Left ventricle myocardium superior (tissue), 1 donor: ENCODE measurements at places on chromosomes 11 and 22. TPM values are rescaled to one million over a fixed set of nuclear protein-coding genes. Genes with fewer than 3 reads are reported as not detected.

DNA sequence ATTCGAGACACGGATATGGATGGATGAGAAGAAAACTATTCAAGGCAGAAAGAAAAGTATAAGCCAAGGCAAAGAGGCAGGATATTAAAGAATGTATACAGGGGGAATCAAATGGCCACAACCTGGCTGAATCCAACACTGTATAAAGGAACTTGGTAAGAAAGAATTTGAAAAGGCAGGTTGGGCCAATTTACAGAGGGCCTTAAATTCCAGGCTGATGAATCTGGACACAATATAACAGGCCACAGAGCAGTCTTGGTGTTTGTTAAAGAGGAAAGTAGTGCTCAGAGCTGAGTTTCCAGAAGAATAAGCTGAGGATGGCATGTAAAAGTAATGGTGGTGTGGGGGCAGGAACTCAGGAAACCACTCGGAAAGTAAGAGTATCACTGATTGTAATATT is 72.3 kb upstream of the POU2AF2 start:
- DNase-seq, result no peak

Gene YPEL4
- total RNA-seq, result 1.2 TPM

DNA sequence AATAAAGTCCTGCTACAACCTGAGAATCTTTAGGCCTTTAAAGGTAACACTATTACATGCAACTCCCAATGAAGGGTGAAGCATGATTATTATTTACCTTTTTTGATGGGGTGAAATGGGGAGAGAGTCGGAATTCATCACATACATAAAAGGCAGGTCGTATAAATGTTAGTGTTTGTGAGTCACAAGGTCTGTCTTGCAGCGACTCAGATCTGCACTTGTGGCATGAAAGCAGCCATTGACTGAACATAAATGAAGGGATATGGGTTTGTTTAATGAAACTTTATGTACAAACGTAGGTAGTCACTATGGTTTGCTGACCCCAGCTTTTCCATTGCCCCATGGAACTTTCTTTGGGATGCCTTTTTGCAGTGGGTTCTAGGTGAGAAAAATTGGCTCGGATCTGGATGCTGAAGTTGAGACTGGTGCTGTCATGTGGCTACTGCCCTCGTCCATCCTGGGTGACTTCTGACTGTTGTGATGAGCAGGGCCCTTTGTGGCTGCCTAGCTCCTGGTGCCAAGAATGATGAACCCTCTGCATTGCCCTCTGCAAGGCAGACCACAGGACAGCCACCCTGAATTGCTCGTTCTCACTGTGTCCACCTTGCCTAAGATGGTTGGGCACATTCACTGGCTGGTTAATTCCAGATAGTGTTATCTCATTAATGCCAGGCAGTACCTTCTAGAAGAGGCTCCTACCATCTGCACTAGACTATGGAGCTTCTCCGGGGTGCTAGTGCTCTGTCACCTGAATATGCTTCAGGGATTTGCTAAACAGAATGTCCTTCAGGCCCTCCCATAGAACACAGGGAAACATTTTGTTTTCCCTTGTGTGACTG is 11.3 kb downstream of the GGTLC2 start:
- no peak for DNase-seq

Gene DCUN1D5
- total RNA-seq, result 29.0 TPM

Gene ACCSL
- not detected for total RNA-seq

DNA sequence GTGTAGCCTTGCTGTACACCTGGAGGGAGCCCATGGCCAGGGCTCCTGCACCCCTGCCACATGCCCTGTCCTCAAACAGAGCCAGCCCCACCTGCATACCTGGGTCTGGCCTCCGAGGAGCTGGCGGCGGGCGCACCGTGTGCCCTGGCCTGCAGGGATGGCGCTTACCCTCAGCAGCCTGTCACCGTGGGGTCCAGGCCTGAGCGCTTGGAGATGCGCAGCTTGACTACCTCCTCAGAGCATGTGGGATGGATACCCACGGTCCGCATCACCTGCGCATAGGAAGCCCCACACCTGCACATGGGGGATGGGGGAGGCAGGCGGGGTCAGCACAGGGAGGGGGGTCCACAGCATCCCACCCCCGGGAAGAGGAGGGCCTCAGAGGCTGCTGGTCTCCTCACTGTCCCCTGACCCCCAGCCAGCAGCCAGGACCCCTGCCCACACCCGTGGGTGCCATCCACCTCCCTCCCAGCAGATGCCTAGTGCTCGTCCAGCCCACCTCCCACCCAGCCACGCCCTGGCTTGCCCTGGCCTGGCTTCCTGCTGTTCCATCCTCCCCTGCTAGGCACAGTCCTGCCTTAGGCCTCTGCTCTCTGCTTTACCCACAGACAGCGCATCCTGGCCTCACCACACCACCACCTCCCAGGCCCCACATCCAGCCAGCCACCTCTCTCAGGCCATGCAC is 22.4 kb upstream of the GNB1L start:
- DNase-seq, result peak; percentile 21
